ENCODE measurements at places on chromosomes 2 and 18.
A peak's percentile ranks its signal among the peaks of the same experiment; 100 is the strongest.

DNA sequence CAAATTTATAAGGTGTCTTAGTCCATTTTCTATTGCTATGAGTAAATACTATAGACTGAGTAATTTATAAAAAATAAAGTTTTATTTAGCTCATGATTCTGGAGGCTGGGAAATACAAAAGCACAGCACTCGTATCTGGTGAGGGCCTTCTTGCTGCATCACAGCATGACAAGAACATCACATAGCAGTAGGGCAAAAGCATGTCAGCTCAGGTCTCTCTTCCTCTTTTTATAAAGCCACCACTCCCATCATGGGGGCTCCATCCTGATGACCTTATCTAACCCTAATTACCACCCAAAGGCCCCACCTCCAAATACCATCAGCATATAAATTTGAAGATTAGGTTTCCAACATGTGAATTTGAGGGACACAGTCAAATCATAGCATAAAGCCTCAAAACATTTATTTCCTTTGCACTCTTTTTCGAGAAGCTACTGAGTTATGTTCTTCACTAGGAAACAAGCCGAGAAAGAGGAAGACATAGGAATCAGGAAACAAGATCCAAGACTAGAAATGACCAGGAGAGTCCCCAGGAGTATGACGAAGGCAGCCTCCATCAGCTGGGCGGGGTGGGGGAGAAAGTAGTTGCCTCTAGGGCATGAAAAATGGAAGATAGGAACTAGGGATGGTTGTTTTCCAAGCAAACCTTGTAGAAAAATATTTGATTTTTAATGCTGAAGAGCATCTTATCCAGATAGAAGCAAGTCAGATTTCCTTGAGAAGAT lies 24.1 kb upstream of the NABP1 start:
- H3K36me3 ChIP-seq = no peaks in the 10 kb centered on the region
- no peak for DNase-seq
- no peaks in the 10 kb centered on the region for H3K27me3 ChIP-seq
- H3K4me3 ChIP-seq = no peak overlapping the region
- H3K27ac ChIP-seq = no peak overlapping the region

DNA sequence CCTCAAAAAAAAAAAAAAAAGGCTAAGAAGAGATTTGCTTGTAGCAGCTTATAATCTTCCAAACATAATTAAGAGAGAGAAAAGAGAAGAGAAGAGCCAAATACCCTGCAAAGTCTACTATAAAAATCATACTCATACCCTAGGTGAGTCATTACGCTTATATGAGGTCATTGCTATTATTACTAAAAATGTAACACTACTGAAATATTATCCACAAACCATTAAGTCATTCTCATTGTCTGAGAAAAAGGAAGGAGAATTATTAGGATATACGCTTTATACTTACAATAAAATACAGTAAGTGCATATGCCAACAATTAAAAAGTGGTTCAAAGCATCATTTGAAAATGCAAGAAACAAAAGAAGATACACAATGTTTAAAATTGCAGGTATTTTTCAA lies 66.5 kb downstream of the COLEC12 start:
- no peak for DNase-seq
- no peaks in the 10 kb centered on the region for H3K4me1 ChIP-seq
- H3K36me3 ChIP-seq = no peaks in the 10 kb centered on the region
- H3K4me3 ChIP-seq = no peak overlapping the region
- H3K27me3 ChIP-seq = no peaks in the 10 kb centered on the region

DNA sequence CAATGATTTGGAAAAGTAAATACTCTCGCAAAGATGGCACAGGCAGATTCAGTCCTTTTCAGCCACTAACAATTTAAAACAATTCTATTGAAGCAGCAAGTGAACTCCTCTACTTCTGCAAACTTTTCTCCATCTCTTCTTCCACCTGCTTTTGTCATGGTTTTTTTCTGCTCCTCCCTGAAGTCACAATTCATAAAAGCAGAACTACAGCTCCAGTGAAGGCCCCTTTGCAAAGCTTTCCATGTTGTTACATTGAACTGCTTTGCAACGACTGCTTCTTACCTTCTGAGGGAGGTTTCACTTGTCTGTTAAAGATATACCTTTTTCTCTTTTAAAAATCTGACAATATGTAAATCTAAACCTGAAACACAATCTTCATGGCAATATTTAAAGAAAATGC lies 3.7 kb upstream of the SERTAD2 start:
- H3K4me1 ChIP-seq = peaks cover 77% of the 10 kb centered on the region
- H3K27me3 ChIP-seq = no peaks in the 10 kb centered on the region
- peak overlapping the region; percentile 92 for H3K27ac ChIP-seq
- H3K4me3 ChIP-seq = peak overlapping the region; percentile 41
- DNase-seq = peak; percentile 79
- H3K36me3 ChIP-seq = no peaks in the 10 kb centered on the region

- no peak overlapping the region for H3K4me3 ChIP-seq
- no peak for DNase-seq
- H3K4me1 ChIP-seq = no peaks in the 10 kb centered on the region
- H3K27ac ChIP-seq = no peak overlapping the region
- H3K27me3 ChIP-seq = no peaks in the 10 kb centered on the region
Measured at GRCh38 chr2:63465633-63466032, 122.6 kb downstream of the WDPCP start.

- no peaks in the 10 kb centered on the region for H3K36me3 ChIP-seq
- H3K4me1 ChIP-seq = no peaks in the 10 kb centered on the region
- H3K27me3 ChIP-seq = no peaks in the 10 kb centered on the region
Measured at GRCh38 chr2:152028182-152028862, 70.5 kb downstream of the CACNB4 start.

- H3K4me1 ChIP-seq = no peaks in the 10 kb centered on the region
- no peaks in the 10 kb centered on the region for H3K27me3 ChIP-seq
- no peak for DNase-seq
- H3K4me3 ChIP-seq = no peak overlapping the region
- H3K27ac ChIP-seq = no peak overlapping the region
Measured at GRCh38 chr18:59554796-59555335, 142.4 kb downstream of the CCBE1 start.

DNA sequence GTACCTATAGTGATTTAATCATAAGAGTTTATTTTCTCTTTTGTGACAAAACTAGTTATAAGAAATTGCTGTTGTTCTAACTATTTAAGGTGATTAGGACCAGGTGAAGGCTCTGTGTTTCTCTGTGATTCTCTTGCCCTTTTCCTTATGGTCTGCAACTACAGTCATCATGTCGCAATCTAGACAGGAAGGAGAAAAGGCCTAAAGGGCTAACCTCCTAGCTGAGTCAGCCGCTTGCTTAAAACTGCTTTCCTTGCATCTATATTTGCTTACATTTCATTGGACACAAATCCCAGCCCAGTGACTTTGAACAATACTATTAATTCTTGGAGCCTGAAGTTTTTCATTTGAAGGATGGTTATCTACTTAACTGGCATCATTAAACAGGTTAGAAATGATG lies 93.1 kb downstream of the PIK3C3 start:
- no peak for DNase-seq
- peaks cover 25% of the 10 kb centered on the region for H3K36me3 ChIP-seq
- H3K27me3 ChIP-seq = no peaks in the 10 kb centered on the region
- no peak overlapping the region for H3K4me3 ChIP-seq
- H3K27ac ChIP-seq = no peak overlapping the region
- H3K4me1 ChIP-seq = no peaks in the 10 kb centered on the region

DNA sequence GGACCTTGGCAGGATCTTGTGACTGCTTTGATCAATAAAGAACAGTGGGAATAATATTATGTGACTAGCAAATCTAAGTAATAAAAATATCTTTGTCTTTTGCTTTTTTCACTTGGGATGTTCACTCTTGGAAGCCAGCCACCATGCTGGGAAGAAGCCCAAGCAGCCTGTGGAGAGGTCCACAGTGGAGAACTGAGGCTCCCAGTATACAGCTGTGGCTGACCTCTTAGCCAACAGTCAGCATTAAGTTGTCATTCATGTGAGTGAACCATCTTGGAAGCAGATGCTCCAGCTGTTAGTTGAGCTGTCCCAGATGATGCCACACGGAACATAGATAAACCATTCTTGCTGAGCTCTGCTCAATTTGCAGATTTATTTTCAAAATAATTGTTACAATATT lies 160.0 kb downstream of the OSR1 start:
- H3K36me3 ChIP-seq = no peaks in the 10 kb centered on the region
- no peaks in the 10 kb centered on the region for H3K4me1 ChIP-seq
- DNase-seq = no peak
- no peaks in the 10 kb centered on the region for H3K27me3 ChIP-seq
- no peak overlapping the region for H3K4me3 ChIP-seq
- no peak overlapping the region for H3K27ac ChIP-seq

GRCh38 chr2:98013407-98014042 lies 17.8 kb upstream of the TMEM131 start:
- H3K4me3 ChIP-seq = no peak overlapping the region
- DNase-seq = no peak

GRCh38 chr2:12284487-12284886 lies 432.2 kb upstream of the TRIB2 start:
- no peak overlapping the region for H3K4me3 ChIP-seq
- H3K27me3 ChIP-seq = no peaks in the 10 kb centered on the region
- no peak overlapping the region for H3K27ac ChIP-seq
- DNase-seq = no peak
- H3K36me3 ChIP-seq = no peaks in the 10 kb centered on the region

GRCh38 chr2:239224199-239224570 lies 176.6 kb downstream of the HDAC4 start:
- H3K4me3 ChIP-seq = no peak overlapping the region
- no peaks in the 10 kb centered on the region for H3K36me3 ChIP-seq
- H3K27me3 ChIP-seq = no peaks in the 10 kb centered on the region
- DNase-seq = no peak
- H3K27ac ChIP-seq = no peak overlapping the region

DNA sequence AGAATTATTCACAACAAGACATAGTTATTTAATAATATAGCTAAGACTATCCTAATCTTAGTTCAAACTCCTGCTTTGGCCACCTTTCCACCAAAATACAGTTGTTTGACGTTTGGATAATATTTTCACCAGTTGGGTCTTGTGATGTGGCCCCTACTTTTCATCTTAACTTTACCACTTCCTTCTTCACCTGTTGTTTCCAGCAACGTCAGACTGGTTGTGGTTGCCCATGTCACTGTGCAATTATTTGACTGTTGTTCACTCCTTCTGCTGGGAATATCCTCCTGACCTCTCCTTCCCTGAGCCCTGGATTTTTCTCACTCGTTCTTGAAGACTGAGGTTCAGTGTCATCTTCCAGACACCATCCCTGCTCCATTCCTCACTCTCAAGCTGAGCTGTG lies 132.2 kb upstream of the RASGRP3 start:
- no peaks in the 10 kb centered on the region for H3K36me3 ChIP-seq
- no peak overlapping the region for H3K4me3 ChIP-seq
- no peaks in the 10 kb centered on the region for H3K4me1 ChIP-seq

GRCh38 chr2:97995026-97995733 lies 568 bp downstream of the TMEM131 start:
- peak; percentile 90 for DNase-seq
- H3K27ac ChIP-seq = peak overlapping the region; percentile 93
- H3K4me1 ChIP-seq = peaks cover 36% of the 10 kb centered on the region
- H3K4me3 ChIP-seq = peak overlapping the region; percentile 82
- no peaks in the 10 kb centered on the region for H3K36me3 ChIP-seq

DNA sequence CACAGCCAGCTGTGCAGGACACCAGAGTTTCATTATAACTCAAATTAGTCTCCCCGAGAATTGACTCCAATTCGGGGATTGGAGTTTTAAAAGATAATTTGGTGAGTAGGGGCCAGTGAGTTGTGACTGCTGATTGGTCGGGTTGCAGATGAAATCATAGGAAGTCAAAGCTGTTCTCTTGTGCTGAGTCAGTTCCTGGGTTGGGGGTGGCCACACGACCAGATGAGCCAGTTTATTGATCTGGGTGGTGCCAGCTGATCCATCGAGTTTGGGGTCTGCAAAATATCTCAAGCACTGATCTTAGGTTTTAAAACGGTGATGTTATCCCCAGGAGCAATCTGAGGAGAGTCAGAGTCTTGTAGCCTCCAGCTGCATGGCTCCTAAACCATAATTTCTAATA lies 82.7 kb upstream of the SLC66A3 start:
- H3K4me3 ChIP-seq = no peak overlapping the region
- H3K27me3 ChIP-seq = no peaks in the 10 kb centered on the region
- no peak for DNase-seq
- no peak overlapping the region for H3K27ac ChIP-seq
- no peaks in the 10 kb centered on the region for H3K4me1 ChIP-seq
- no peaks in the 10 kb centered on the region for H3K36me3 ChIP-seq

- DNase-seq = no peak
- peaks cover 55% of the 10 kb centered on the region for H3K4me1 ChIP-seq
- no peak overlapping the region for H3K27ac ChIP-seq
- H3K27me3 ChIP-seq = no peaks in the 10 kb centered on the region
Measured at GRCh38 chr2:74845991-74846390, 12.1 kb downstream of the HK2 start.

DNA sequence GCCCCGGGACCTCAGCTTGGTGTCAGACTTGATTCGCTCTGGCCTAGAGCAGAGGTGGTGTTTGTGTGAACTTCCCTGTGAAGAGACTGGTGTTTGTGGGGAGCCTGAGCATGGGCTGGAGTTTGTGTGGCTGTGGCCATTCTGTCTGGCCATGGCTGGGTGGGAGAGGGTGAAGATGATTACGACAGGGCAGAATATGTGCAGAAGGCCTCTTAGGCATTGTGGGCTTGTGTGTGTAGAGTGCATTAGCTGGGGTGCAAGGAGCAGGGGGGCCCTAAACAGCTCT lies 10.5 kb downstream of the OBSL1 start:
- H3K36me3 ChIP-seq = no peaks in the 10 kb centered on the region
- DNase-seq = peak; percentile 8
- H3K27ac ChIP-seq = no peak overlapping the region
- H3K4me1 ChIP-seq = no peaks in the 10 kb centered on the region

GRCh38 chr2:156065912-156066311 lies 266.6 kb downstream of the NR4A2 start:
- no peak overlapping the region for H3K4me3 ChIP-seq
- H3K27me3 ChIP-seq = no peaks in the 10 kb centered on the region
- H3K36me3 ChIP-seq = no peaks in the 10 kb centered on the region
- H3K4me1 ChIP-seq = no peaks in the 10 kb centered on the region
- H3K27ac ChIP-seq = no peak overlapping the region
- DNase-seq = no peak

DNA sequence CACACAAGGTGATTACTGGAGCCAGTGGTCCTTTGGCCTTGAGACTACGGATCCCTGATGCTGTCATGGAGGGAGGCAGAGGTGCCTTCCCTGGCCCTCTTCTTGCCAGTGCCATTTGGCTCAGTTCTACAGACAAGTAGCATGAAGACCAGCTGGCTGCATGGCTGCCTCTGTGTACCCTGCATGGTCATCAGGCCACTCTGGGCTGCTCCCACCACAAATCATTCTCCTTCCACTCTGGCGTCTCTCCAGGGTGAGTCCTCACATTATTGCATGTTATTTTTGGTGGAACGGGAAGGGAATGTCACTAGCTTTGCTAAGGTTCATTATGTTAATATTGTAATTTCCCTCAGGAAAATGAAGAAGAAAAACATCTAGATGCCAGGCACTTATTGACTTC lies 229.8 kb downstream of the VAPA start:
- H3K36me3 ChIP-seq = no peaks in the 10 kb centered on the region
- no peak for DNase-seq
- H3K4me3 ChIP-seq = no peak overlapping the region
- no peak overlapping the region for H3K27ac ChIP-seq
